T-helper 2 cell (primary cell): ENCODE measurements at places on chromosomes 6 and 20.

- DNase-seq, result no peak
Observed at GRCh38 chr20:37397076-37397953, 51.4 kb downstream of the SRC start.

DNA sequence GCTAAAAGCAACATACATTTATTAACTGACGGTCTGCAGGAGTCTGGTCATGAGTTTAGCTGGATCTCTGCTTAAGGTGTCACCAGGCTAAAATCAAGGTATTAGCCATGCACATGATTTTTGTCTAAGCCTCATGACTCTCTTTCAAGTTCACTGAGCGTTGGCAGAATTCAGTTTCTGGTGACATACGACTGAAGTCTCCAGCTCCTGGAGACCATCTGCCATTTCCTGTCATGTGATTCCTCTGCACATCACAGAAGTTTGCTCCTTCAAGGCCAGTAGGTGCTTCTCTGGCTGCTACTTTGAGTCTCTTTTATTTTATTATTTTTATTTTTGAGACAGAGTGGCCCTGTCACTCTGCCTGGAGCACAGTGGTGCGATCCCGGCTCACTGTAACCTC lies 148.4 kb upstream of the EYA4 start:
- DNase-seq, result no peak

DNA sequence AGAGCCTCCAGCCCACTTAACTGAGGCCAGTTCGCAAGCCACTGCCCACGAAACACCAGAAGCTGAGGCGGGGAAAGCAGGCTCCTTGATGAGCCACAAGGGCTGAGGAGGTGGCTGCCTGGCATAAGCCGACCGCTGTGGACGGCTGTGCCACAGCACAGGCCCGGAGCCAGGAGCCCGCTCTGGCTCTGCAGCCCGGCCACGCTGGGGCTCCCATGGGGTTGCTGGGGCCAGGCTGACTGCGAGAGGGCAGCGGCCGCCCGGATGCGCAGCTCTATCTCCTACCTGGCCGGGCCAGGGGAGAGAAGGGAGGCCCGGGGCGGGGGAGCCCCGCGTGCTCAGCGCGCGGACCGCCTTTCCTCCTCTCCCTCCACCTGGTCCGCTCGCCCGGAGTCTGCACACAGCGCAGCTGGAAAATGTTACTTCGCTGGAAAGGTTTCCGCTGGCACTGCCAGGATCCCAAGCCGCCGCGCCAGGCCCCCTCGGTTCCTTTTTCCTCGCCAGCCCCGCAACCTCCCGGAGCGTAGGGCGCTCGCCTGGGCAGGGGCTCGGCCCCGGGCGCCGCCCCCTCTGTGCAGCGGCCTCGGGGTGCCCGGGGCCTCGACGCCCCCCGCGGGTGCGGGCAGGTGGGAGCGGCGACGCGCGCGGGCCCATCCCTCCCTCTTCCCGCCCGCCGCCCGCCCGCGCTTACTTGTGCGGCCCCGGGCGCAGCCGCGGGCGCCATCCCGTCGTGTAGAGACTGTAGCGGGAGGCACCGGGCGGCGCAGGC lies 657 bp downstream of the EMILIN3 start:
- no peak for DNase-seq

- no peak for DNase-seq
Observed at GRCh38 chr6:1809291-1809988, 199.7 kb downstream of the FOXC1 start.

GRCh38 chr20:1858871-1859270 lies 36.3 kb upstream of the SIRPA start:
- no peak for DNase-seq

DNA sequence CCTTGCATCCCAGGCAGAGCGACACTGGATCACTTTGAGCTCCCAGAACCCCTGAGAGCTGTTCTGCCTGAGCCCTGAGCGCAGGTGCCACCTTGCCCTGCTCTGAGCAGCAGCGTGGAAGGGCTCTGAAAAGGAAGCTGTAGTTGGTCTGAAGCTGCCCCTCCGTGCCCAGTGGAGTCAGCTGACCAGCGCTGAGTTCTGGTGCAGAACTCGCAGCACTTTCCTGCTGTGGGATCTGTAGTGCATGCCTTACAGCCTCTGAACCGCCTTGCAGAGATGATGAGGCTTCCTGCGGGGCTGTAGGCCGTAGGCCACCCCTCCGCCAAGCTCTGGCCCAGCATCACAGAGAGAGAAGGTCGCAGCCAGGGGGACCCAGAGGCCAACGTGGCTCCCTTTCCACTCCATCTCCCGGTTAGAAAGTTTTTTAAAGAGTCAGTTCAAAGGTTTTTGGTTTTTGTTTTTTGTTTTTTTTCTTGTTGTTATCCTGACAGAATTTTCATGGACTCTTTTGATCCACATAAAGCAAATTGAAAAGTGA lies 158.3 kb upstream of the CST7 start:
- DNase-seq, result no peak

DNA sequence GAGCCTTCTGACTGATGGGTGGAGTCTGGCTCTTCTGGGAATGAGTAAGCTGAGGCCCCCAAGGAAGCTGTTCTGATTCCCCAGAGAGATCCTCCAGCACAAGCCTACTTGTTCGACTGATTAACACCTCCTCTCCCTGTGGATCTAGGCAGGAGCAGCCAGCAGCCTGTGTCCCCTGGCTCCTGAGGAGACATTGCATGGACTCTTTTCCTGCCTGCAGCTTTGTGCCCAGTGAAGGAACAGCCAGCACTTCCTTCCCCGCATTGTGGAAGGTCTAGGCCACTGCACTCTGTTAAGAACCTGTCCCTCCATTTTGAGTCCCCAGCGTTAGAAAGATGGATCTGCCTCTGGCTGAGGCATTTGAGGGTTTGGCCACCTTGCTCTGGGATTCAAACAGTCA lies 29.1 kb downstream of the LRFN2 start:
- DNase-seq, result no peak

- no peak for DNase-seq
Observed at GRCh38 chr6:47700053-47700452, 1.7 kb downstream of the ADGRF4 start.

- no peak for DNase-seq
Observed at GRCh38 chr20:3629893-3630292, 33.3 kb downstream of the GFRA4 start.

DNA sequence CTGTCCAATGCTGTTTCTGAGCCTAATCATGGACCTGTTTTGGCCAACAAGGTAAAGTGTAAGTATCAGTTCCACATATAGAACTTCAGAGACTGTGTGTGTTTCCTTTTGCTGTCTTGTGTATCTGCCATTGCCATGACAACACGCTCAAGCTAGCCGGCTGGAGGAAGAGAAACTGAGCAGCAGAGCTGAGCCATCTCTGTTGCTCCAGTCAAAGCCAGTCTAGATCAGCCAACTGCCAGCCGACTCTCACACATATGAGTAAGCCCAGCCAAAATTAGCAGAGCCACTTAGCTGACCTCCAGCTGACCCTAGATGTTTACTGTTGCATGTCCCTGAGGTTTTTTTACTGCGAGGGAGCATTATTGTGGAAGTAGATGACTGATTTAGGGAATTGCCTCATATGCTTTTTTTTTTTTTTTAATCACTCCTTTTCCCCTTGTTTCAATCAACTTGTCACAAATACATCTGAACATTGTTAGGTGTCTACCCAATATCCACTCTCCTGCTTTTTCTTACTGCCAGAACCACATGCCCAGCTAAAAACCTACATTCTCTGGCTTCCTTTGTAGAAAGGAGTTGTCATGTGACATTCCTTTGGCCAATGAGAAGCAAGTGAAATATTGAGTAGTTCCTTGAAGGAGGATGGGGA lies 304.3 kb upstream of the SUPT3H start:
- no peak for DNase-seq
